ENCODE measurements at places on chromosomes 13 and 19.
A peak's percentile ranks its signal among the peaks of the same experiment; 100 is the strongest.

DNA sequence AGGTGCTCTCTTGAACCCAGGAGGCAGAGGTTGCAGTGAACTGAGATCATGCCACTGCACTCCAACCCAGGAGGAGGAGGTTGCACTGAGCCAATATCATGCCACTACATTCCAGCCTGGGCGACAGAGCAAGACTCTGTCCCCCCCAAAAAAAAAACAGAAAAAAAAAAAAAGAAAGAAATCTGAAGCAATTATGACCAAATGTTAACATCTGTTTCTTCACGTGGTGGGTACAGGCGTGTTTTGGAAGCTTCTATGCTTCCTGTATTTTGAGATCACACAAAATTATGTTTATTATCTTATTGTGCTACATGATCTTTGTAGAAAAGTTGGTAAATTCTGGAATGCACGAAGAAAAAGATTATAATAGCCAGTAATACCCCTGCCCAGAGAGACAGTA lies 2.7 kb upstream of the ACP5 start:
- DNase-seq, result no peak

DNA sequence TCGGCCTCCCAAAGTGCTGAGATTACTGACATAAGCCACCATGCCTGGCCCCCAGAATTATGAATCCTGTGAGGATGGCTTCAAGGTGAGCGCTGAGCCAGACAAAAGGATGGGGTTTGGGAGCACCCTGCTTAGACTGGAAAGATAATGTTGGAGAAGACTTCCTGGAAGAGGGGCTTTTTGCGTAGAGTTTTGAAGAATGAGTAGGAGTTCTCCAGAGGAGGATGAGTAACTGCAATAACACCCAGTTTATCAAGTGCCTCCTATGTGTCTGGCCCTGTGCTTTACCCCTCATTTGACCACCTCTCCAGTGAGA lies 641 bp upstream of the GDF15 start:
- no peak for DNase-seq

DNA sequence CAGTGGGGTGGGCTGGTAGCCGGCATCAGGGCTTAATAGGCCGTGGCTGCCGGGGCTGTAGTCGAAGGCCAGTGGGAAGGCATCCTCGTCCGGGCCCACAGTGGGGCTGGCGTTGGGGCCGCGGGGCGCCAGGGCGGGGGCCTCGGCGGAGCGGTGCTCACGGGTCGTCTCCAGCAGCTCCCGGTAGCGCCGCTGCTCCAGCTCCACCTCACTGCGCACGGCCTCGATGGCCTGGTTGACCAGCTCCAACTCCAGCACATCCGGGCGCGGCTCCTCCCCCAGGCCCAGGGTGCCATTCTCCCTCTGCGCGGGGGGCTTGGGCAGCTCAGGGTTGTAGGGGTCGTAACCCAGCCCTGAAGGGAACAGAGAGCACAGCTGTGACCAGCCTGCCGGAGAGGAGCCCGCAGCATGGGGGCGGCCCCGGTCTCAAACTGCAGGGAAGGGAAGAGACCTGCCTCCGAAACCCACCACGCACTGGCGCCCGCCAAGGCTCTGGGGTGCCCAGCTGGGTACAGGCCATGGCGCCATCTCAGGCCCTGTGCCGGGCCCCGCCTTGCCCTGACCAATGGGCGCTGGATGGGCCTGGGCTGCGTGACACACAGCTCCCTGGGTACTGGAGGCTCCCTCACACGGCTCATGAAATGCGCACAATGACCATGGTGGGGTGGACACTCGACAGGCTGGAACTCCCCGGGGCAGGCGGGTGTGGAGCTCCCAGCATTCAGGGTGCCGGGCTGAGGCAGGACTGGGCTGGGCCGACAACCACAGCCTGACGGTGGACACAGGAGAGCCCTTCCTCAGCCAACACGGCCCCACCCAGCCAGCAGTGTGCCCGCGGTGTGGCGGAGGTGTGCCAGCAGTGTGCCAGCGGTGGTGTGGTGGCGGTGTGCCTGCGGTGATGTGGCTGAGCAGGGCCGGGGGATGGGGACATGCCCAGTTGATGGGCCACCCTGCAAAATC lies 16.5 kb upstream of the ATP8B3 start:
- no peak for DNase-seq

DNA sequence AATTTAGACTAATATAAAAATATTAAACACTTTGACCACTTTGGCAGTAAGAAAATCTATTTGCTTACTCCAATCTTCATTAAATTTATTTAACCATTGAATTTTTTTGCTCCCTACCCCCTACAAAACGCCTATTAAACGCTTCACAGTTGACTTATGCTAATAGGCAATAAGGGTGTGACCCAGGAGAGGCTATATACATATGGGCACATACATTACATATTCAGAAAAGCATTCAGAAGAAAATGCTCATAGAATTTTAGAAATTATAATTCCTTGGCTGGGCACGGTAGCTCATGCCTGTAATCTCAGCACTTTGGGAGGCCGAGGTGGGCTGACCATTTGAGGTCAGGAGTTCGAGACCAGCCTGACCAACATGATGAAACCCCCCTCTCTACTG lies 95.6 kb upstream of the STARD13 start:
- no peak for DNase-seq

DNA sequence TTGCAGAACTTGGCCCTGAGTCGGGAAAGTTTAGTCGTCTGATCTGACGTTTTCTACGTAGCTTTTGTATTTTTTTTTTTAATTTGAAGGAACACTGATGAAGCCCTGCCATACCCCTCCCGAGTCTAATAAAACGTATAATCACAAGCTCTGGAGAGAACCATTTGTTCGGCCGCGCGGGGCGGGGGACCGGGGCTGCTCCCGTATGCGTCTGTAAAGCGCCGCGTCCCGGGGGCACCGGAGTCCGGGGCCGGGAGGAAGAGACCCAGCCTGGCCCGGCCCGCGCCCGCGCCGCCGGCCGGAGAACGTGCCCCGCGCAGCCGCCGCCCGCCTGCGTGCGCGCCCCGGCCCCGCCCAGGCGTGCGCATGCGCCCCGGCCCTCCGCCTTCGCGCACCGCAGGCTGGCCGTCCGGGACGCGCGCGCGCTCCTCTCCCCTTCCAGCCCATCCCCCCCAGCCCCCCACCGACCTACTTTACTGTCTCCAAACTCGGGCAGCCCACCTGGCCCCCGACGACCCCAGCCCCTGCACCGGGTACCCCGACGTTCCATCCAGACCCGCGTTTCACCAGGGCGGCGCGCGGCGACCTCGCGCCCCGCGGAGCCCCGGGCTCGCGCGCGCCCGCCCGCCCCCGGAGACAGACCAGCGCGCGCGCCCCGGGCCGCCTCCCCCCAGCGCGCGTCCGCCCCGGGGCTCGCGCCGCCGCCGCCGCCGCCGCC lies 785 bp upstream of the USF2 start:
- peak; percentile 74 for DNase-seq

All from stimulated activated CD8-positive, alpha-beta memory T cell treated with anti-CD3 and anti-CD28 coated beads, Interleukin-7, amount 100 ng/mL, for 4 hours (primary cell).